A549 (cell line): ENCODE measurements at places on chromosomes 2 and 18.

- no peak for DNase-seq
Observed at GRCh38 chr18:26640541-26640940, 92.2 kb upstream of the KCTD1 start.

DNA sequence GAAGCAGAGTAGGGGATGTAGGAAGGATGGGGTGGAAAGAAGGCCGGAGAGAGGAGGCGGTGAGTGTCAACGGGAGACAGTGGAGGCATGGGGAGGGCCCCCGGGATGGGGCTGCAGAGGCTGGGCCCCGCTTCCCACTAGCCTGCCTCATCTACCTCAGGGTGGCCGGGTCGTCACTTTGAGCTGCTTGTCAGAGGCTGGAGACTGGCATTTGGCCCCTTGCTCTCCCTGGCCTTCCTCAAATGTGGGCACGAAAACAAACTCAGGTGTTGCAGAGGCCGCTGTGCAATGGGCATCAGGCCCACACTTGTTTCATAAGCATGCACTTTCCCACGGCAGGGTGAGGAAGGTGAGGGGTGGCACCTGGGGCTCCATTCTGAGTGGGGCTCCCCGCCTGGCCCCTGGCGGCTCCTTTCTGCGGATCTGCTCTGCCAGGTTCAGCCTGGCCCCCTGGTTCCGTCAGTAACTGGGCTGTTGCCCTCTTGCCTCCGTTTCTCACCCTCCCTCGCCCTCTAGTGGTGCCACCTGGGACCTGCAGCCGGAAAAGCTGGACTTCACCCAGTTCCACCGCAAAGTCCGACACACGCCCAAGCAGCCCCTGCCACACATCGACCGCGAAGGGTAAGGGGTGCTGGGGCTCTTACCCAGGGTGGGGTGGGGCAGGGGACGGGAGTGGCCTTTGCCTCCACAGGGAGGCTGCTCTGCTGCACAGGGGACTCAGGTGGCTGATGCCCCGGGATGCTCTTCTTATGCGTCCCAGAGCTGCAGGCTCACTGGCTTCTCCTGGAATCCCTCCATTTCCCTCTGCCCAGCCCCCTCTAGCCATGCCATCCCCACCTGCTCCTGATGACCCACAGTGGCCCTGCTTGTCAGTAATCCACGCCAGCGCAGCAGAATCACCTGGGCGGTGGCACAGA, 125.4 kb downstream of the CTIF start:
- peak; percentile 39 for DNase-seq

GRCh38 chr2:3098231-3098630, 279.4 kb downstream of the EIPR1 start:
- DNase-seq, result no peak

- DNase-seq, result no peak
Observed at GRCh38 chr2:35292199-35292598, 1063.4 kb upstream of the CRIM1 start.

GRCh38 chr2:170582313-170582712, 132.8 kb upstream of the SP5 start:
- no peak for DNase-seq

GRCh38 chr2:229921101-229921891, 513 bp downstream of the TRIP12 start:
- DNase-seq, result peak; percentile 62

DNA sequence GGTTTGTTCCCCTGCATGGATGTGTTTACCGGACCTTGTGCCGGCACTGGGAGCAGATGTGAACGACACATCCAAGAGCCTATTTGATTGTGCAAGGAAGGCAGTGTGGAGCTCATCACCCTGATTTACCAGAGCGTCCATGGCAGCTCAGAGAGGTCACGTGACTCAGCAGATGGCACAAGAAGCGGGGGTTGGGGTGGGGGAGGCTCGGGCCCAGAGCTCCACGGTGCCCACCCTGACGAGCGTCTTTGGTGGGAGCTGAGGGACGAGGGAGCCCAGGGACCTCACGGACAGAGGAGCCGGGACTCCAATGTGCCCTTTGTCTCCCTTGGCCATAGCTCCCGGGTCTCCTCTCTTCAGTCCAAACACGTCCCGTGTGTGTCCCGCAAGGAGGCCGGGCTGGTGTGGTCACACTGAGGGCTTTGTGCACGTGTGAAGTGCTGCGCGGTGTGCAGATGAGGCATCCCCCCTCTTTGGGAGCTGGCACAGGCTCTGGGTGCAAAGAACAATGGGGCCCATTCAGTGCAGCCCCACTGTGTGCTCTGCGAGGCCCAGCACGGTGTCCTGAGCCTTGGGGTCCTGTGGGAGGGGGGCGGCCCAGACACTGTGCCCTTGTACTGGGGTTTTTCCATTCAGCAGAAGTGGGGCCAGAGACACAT, 15.5 kb downstream of the KCNIP3 start:
- no peak for DNase-seq

GRCh38 chr2:151862700-151863099, 34.5 kb upstream of the ARL5A start:
- no peak for DNase-seq

- no peak for DNase-seq
Observed at GRCh38 chr2:109231996-109232705, 103.1 kb downstream of the SH3RF3 start.

DNA sequence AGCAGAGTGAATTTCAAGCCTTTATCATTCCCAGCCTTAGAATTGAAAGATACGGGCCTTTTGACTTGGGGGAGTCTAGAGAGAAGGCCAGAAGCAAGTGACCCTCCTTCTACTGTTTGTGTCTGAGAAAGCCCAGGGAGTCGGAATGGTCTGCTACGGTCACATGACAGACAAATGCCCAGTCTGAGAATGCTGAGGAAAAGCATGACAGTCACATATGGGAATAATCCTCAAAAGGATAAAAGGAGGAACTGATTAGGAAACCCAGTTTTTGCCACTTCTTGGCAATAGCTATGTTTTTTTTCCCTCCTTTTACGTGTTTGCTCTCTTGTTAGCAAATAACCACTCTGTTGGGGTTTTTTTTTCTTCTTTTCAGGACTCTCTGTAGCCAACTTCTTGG, 38.1 kb upstream of the HNRNPA3 start:
- DNase-seq, result no peak

DNA sequence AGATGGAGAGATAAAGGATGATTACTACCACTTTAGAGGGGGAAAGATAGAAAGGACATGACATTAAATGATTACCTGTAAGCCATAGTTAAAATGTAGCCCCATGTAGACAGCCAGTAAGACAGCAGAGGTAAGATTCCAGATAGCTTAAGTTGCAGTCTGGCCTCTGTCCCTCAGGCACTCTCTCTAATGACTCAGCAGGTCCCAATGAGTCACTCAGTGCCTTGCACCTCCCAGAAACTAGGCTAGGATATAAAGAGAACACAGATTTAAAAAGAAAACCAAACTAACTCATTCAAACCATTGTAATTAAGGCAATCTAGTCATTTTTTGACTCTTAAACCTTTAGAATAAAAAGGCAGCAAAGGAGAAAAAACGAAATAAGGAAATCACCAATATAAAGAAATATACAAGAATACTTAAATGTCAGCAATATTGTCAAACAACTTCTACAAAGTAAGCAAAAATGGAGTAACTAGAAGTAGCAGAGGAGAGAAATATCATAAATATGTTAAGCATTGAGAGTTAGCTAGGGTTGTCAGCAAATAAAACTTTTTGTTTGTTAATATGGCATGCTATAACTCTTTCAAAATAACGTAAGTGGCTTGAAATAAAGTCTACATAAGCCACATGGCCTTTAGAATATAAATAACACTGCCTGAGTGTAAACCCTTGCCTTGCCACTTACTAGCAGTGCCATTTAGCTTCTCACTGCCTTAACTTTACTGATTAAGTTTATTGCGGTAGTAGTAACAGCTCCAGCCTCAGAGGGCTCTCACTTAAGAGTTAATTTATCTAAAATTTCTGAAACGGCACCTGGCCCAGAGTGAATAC, 48.5 kb downstream of the SOCS6 start:
- peak; percentile 59 for DNase-seq

DNA sequence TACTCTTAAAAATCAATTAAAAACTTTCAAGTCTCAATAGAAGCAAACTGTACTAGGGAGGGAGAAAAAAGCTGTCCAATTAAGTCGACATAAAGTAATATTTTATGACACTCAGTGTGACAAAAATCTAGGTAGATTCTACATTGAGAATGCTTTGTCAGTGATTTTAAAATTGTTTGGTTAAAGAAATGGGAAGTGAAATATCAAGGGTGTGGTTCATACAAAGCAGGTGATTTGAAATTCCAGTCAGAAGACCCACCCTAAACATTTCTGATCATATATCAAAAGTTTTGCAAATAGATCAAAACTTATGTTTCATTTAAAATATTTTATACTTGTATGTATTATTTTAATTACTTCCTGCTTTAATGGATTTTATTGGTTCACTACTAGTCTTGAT, 338.9 kb upstream of the DCC start:
- DNase-seq, result no peak

DNA sequence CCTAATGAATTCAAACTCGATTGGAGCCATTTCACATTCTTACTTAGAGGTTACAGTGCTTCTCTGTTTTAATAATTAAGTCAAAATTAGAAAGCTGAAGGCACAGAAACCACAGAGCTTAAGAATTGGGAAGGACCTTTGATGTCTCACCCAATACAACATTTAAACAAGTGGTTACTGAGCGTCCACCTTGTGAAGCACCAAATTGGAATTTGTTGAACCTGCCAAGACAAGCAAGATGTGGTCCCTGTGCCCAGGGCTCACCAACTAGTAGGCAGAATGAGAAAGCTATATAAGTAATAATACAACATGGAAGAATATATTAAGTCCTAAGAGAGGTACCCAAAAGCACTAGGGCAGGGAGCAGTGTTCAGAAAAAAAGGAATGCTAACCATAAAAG, 64.5 kb upstream of the NPAS2 start:
- DNase-seq, result no peak

DNA sequence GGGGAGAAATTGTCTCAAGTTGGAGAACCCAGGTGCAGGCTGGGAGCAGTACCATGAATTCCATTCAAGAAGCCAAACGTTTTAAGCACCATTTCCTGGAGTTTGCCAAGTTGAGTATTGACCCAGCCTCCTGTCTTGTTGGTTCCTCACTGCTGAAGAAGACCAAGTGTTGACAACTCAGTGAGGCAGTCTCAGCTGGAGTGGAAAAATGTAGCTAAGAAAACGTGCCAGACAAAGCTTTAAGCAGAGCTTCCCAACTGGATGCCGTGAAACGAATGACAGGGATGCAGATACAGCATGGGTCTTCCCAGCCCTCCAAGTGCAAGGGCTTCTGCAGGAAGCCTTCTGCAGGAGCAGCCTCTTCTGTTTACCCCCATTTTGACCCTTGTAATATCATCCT, 778 bp upstream of the INPP1 start:
- DNase-seq, result no peak

DNA sequence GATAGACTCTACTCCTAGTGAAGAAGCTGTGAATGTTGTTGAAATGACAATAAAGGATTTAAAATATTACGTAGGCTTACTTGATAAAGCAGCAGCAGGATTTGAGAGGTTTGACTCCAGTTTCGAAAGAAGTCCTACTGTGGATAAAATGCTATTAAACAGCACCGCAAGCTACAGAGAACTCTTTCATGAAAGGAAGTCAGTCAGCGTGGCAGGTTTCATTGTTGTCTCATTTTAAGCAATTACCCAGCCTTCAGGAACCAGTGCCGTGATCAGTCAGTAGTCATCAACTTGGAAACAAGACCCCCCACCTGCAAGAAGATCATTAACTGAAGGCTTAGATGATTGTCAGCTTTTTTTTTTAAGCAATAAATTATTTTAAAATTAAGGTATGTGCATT, 14.0 kb downstream of the USP14 start:
- DNase-seq, result no peak

GRCh38 chr2:4668381-4668780, 965.0 kb downstream of the DCDC2C start:
- no peak for DNase-seq

DNA sequence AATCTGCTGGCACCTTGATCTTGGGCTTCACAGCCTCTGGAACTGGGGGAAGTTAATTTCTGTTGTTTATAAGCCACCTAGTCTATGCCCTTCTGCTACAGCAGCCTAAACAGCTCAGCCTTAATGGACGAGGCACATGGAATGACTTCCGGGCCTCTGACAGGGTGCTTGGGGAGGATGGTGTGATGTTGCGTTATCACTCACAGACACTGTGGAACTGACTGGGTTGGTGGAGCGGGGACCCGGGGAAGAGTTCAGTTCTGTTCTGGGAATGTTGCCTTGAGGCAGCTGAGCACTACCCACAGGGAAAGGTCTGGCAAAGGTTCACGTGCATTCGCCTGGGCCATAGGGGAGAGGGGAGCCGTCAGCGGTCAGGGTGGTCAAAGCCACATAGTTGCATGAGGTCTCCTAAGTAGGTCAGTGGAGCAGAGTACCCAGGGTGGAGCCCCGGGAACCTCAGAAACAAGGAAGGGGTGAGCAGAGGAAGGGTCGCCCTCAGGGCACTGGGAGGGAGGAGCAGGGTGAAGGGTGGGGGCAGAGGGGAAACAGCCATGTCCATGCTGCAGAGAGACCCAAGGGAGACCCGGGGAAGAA, 36.2 kb downstream of the LRRFIP1 start:
- DNase-seq, result no peak

GRCh38 chr2:172635548-172635947, 79.7 kb downstream of the PDK1 start:
- no peak for DNase-seq

GRCh38 chr2:148362144-148362796, 282.3 kb upstream of the EPC2 start:
- no peak for DNase-seq

- no peak for DNase-seq
Observed at GRCh38 chr18:79490626-79491041, 94.9 kb downstream of the NFATC1 start.

- no peak for DNase-seq
Observed at GRCh38 chr2:120177973-120178372, 45.2 kb downstream of the TMEM185B start.

- DNase-seq, result no peak
Observed at GRCh38 chr2:226117510-226118065, 682.0 kb downstream of the IRS1 start.

- peak; percentile 23 for DNase-seq
Observed at GRCh38 chr2:145137211-145137610, 617.3 kb upstream of the ZEB2 start.

- DNase-seq, result no peak
Observed at GRCh38 chr2:229150317-229150716, 120.8 kb downstream of the PID1 start.

GRCh38 chr18:46315161-46315560, 211.0 kb downstream of the HAUS1 start:
- no peak for DNase-seq

DNA sequence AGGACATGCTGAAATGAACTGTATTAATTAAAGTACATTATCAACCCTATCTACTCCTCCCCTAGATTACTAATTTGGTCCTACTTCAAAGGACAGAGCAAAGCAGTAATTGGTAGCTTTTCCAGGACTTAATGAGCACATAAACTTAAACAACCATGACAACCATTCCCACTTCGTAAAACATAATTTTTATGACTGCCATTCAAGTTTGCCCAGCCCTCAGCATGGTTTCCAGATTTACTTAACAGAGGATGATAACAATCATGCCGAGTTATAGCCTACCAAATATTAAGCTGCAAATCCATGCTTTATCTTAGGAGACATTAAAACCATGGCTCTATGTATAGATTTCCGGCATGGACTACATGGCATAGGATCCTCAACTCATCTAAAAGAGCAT, 401.1 kb upstream of the CHAC2 start:
- DNase-seq, result no peak
